Putamen (tissue), 1 donor: ENCODE measurements at places on chromosomes 7 and 10.

GRCh38 chr10:99660662-99661376 is 1.5 kb downstream of the ENTPD7 start:
- no peak for DNase-seq

- DNase-seq = no peak
Observed at GRCh38 chr10:123553810-123554430, 112.2 kb upstream of the GPR26 start.

DNA sequence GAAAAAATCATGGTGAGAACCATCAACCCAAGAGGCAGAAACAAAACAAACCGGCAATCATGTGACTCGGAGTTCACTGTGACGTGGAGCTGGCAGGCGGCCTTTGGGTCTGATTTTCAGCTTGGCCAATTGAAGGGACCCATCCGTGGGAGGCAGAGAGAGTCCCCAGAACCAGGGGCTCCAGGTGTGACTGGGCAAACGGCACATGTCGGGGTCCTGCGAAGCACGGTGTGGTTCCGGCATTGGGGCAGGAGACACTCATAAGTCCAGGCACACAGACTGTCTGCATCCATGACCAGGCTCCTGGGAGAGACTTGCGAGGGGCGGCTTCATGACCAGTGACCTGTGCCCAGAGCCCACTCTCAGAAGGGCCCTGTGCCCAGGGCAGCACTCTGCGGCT is 12.6 kb upstream of the CNPY1 start:
- no peak for DNase-seq

- no peak for DNase-seq
Observed at GRCh38 chr7:4071370-4072058, 610.6 kb upstream of the FOXK1 start.

GRCh38 chr7:27161721-27162560 is 3.4 kb downstream of the HOXA9 start:
- DNase-seq = no peak

GRCh38 chr7:4045450-4045849 is 636.6 kb upstream of the FOXK1 start:
- DNase-seq = no peak

- no peak for DNase-seq
Observed at GRCh38 chr7:155181768-155182167, 111.6 kb downstream of the HTR5A start.

DNA sequence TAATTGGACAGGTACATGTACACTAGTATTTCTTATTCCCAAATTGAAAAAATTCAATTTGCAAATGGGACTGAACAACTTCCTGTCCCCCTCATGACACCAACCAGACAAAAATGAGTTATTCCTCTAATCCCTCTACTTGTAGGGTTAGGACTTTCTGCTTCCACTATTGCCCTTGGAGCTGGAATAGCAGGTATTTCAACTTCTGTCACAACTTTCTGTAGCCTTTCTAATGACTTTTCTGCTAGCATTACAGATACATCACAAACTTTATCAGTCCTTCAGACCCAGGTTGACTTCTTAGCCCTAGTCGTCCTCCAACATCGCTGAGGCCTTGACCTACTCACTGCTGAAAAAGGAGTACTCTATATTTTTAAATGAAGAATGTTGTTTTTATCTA is 6.4 kb downstream of the CYP3A7 start:
- no peak for DNase-seq

- no peak for DNase-seq
Observed at GRCh38 chr7:36005293-36005692, 147.8 kb upstream of the EEPD1 start.

DNA sequence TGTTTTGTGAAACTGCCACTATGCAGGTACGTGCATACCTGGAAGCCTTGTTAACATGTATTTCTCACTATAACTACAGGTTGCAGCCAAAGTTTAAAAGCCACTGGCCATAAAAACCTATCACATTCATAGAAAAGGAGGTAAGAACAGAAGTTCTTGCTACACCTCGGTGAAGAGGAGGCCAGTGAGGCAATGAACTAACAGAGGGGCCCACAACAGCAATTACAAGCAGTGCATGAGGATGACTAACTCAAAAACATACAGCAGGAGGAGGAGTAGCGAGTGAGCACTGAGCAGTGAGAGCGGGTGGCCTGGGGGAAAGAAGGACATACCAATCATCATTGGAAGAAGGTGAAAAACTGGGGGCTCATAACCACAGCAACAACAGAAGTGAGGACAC is 51.6 kb downstream of the NUDCD3 start:
- no peak for DNase-seq
